ENCODE measurements at places on chromosomes 11 and 22.

GRCh38 chr11:88555829-88556202 lies 218.3 kb upstream of the CTSC start:
- no peak for DNase-seq

- DNase-seq: peak; percentile 71
These were observed 565 bp downstream of the NUCB2 start for GRCh38 chr11:17277024-17277584.

- DNase-seq: no peak
These were observed 7.0 kb upstream of the FCHSD2 start for GRCh38 chr11:73149105-73149504.

DNA sequence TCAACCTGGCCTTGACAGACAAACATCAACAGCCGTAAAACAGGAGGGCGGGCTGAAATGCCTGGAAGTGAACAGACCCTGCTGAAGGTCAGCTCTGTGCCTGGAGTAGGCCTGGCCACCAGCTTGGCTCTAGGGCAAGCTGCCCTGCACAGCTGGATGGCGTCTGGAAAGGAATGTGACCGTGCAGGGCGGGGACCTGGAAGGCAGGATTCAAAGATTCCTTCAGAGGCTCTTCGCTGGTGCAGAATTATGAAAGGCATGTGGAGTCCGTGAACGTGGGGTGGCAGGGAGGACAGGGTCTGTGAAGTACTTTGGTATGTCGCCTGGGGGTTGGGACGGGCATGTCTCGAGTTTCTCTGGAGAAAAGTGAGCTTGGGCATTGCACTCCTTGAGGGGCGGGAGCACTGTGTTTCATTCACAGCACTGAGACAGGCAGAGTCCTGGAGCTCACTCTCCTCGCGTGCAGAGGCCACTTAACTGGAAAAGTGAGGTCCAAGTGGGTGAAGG lies 1.5 kb downstream of the EHD1 start:
- DNase-seq: no peak

GRCh38 chr11:10990160-10990559 lies 132.3 kb upstream of the ZBED5 start:
- no peak for DNase-seq

DNA sequence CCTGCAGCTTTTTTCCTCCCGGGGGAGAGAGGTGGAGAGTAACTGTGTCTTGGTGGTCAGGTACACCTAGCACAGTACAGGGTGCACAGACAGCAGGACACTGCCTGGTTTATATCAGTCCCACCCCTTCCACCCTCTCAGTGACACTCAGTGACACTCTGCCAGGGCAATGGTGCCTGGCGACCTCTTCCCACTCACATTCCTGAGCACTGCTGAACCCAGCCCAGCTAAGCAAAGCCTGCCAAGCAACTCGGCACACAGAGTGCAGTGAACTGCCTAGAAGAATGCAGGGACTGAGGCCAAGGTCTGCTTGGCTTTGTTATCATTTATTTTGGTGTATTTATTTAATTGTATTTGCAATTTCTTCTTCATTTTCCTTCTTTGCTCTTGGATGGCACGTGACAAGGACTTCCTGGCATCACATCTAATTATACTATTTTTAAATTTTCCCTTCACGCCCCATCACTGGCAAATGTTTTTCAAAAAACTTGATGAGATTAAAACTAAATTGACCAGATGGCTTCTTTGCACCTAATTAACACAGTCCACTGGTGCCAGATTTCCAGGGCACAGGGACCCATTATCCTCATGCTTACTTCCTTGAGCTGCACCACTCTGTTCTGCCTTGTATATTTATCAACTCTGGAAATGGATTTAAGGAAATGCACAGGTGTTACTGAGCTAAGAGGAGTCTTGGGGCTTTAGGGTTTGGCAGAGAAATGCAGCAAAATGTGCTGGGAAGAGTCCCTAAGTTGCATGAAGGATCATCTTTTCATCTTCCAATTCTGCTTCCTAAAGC lies 205.6 kb downstream of the ADAMTS15 start:
- DNase-seq: no peak

GRCh38 chr11:47149782-47150181 lies 26.9 kb downstream of the ARFGAP2 start:
- DNase-seq: no peak

DNA sequence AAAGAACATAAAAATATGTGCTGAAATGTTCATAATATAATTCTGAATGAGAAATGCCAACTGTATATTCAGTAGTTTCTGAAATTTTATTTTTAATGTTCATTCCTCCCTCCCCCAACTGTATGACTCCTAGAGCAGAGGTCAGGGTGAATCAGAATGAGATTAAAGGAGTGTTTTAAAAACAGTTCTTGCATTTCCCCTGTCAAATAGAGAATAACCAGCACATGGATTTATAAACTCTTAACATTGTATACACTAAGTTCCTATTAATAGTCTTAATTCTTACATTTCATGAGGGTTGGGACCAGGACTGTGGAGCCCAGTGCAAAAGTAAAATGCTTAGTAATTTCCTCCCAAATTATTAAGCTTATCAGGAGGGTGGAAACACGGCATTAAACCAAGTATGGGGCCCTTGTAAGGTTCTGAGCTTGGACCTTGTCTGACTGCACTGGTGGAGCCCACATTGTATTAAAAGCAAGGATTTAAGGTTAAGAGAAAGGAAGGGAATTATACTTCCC lies 474.6 kb upstream of the RAG2 start:
- DNase-seq: no peak

DNA sequence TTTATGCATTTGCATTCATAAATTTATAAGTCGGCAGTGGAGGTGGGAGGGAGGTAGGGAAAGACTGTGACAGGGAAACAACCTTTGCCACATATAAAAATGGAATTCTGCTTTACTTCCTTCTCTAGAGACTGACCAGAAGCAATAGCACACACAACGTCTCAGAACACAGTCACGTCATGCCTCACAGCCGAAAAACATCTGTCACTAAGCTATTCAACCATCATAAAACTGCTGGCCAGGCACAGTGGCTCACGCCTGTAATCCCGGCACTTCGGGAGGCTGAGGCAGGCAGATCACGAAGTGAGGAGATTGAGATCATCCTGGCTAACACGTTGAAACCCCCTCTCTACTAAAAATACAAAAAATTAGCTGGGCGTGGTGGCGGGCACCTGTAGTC lies 101.0 kb upstream of the CHRM4 start:
- DNase-seq: no peak

DNA sequence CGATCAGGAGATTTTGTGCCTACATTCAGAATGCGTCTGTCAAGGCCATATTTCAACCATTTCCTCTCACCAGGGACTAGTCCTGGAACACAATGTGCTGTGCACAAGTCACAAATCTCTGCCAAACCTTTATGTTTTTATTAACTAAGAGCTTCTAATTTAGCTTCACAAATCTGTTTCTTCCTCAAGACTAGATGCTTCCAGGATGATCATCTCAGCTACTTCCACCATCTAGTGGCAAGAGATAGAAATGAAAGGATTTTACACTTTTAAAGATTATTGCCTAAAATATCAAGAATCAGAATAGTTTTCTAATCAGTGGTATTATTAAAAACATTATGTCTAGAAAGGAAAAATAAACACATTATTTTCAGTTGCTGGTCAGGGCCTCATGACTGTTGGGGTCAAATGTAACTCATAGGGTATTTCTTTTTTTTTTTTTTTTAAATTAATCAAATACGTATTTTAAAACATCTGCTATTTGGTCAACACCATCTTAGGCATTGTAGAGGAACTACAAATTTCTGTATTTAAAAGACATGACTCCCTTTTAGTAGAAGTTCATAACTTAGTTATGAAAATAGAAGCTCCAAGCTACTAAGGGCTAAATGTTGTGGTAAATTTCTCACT lies 1102.6 kb downstream of the DLG2 start:
- peak; percentile 44 for DNase-seq

- DNase-seq: no peak
These were observed 85.7 kb downstream of the AMOTL1 start for GRCh38 chr11:94853836-94854235.

- DNase-seq: no peak
These were observed 35.6 kb upstream of the ACER3 start for GRCh38 chr11:76824980-76825725.

DNA sequence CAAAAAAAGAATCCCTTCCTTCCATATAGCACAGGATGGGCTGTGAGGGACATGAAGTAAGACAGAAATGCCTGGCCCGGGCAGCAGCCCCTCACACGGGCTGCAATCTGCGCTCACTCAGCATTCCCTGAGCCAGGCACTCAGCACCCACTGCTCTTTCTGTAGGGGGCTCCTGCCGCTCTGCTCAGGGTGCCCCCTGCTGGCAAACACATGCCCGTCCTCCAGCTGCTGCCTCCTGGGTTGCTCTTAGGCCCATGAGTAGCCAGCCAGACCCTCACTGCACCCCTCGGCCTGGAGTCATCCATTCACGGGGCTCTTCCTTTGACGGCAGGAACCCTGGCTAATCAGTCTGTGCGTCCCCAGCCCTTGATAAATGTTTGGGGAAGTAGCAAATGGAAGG lies 6.9 kb downstream of the MCAT start:
- DNase-seq: peak; percentile 80

- DNase-seq: no peak
These were observed 19.2 kb upstream of the OR56A3 start for GRCh38 chr11:5922749-5923426.

GRCh38 chr11:9834291-9834690 lies 170.4 kb downstream of the SWAP70 start:
- DNase-seq: no peak

DNA sequence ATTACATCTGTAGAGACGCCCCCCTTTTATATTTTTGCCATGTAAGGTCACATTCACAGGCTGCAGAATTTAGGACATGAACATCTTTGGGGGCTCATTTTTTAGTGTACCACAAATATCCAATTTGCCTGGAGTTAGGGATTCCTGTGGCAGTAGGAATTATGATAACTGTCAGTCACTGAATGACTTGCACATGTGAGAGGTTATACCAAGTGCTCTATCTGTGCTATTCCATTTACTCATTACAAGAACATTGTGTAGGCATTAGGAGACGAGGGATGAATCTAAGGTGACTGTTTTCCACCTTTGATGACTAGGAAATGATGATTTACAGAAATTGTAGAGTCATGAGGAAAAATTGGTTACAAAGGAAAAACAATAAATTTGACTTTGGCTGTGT lies 79.3 kb downstream of the LIF start:
- no peak for DNase-seq

GRCh38 chr22:26587991-26588613 lies 1.8 kb downstream of the TPST2 start:
- no peak for DNase-seq

GRCh38 chr11:13343067-13343466 lies 65.5 kb downstream of the BMAL1 start:
- no peak for DNase-seq

DNA sequence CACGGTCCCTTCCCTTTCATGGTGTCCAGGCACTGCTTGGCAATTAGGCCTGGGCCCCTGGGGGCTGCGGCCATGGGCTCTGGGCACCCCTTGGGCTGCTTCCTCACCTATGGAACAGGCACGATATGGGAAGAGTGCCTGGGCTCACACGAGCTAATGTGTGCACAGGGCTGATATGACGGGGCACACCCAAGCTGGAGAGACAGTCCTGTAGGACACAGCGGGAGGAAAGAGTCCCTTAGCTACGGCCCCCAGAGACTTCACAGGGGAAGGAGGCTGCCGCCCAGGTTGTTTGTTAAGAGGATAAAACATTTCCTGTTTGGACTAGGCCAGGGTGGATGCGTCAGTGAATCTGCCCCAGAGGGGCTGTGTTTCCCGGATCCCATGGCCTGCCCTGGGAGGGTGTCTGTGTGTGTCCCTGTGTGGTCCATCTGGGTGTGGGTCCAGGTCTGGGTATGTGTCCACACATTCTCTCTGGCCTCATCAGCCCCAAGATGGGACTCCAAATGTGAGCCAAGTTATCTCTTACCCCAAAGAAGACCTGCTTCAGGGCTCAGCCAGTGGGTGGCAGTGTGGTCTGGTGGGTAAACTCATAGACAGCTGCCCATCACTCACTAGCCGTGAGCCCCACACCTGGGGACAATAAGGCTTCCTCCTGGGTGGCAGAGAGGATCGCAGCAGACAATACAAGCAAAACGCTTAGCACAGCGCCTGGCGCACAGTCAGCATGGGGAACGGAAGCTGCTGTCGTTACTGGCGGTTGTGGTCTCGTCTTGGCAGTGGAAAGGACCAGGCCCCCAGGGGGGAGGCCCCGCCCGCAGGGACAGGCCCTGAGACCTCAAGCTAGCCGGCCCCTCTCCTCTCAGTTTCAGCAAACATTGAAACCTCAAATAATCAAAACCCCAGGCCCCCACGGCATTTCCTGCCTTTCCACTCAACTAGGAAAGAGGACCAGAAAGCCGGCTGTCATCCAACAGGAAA lies 3.2 kb upstream of the EMID1 start:
- DNase-seq: peak; percentile 94

GRCh38 chr11:95283146-95283545 lies 52.1 kb upstream of the SESN3 start:
- DNase-seq: no peak

GRCh38 chr11:27910186-27910931 lies 197.6 kb downstream of the KIF18A start:
- no peak for DNase-seq

DNA sequence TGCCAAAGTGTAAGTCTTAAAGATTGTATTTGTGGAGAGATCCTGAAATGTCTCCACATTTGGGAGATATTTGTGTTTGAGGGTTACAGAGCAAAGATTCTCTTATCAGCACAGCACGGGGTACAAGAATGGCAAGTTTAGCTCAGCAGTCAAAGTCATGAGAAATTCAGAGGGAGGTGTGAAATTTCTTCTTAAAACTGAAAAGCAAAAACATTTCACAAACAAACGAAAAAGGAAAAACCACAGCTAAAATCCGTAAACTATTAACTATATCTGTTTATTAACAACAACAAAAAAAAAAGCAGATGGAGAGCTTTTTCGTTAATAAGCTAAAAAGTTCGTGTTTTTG lies 40.9 kb upstream of the ETS1 start:
- DNase-seq: no peak

GRCh38 chr11:16923987-16924386 lies 90.2 kb downstream of the PLEKHA7 start:
- DNase-seq: no peak

DNA sequence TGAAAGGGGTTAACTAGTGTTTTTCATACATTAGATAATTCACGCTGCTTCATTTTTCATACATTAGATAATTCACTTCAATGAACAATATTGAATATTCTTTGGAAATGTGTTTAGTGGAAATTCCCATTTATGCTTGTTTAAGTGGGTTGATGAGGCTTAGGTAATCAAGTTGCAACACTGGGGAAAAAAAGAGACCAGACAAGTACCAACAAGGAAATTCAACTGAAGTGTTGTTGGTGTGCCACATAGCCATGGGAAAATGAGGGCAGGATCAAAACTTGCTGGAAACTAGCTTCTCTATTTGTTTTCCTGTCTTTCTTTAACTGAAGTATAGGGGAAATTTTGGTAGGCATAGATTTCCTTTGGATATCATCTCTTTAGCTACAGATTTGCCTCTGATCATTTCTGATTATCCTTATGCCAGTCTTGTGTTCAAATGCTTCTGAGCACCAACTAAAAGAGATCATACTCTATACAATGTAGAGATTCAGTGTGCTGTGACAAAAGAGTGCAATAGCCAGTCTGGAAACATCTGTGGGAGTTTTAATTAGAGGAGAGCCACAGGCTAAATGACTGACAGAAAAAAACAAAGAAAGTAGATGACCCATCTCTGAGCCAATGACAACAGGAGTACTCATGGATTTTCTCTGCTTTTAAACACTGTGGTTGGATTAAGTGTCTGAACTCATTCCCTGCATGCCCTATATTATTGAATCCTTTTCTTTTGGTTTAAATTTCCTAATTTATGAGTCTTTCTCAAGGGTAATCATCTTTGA lies 67.6 kb upstream of the CTSC start:
- DNase-seq: no peak

All from Kasumi-1 (cell line).